ENCODE measurements at places on chromosomes 7 and 10. TPM values are rescaled to one million over a fixed set of nuclear protein-coding genes. Genes with fewer than 3 reads are reported as not detected.

WDR91 gene
- 6.9 TPM for total RNA-seq

FAM170B gene
- total RNA-seq = not detected

SAP25 gene
- total RNA-seq = not detected

MYOZ1 gene
- total RNA-seq = not detected

C10orf95 gene
- total RNA-seq = not detected

TBX20 gene
- total RNA-seq = not detected

IFIT3 gene
- total RNA-seq = 21.1 TPM

STAMBPL1 gene
- total RNA-seq = 60.8 TPM

GRID2IP gene
- total RNA-seq = not detected

HHEX gene
- total RNA-seq = 3.9 TPM

CPXM2 gene
- not detected for total RNA-seq

GFRA1 gene
- total RNA-seq = 0.18 TPM

SPDYE6 gene
- total RNA-seq = not detected

DKK1 gene
- total RNA-seq = 267 TPM

NXPH1 gene
- total RNA-seq = not detected

CYP2C19 gene
- total RNA-seq = not detected

ANKRD1 gene
- total RNA-seq = 0.58 TPM

MYO3A gene
- not detected for total RNA-seq

PAPSS2 gene
- total RNA-seq = 122 TPM

EBLN1 gene
- not detected for total RNA-seq

PLPP4 gene
- 0.89 TPM for total RNA-seq

EGR2 gene
- not detected for total RNA-seq

ZKSCAN5 gene
- total RNA-seq = 7.8 TPM

CTAGE4 gene
- 0.71 TPM for total RNA-seq

ZNF394 gene
- 11.2 TPM for total RNA-seq

MSMB gene
- total RNA-seq = not detected

GRID1 gene
- not detected for total RNA-seq

SEMA3D gene
- under 0.01 TPM for total RNA-seq

CALHM1 gene
- total RNA-seq = not detected
